ENCODE measurements at places on chromosomes 4 and X.

GRCh38 chr4:16938512-16939040 lies 40.1 kb upstream of the LDB2 start:
- DNase-seq, result no peak

GRCh38 chr4:167452922-167453430 lies 218.7 kb upstream of the SPOCK3 start:
- no peak for DNase-seq

DNA sequence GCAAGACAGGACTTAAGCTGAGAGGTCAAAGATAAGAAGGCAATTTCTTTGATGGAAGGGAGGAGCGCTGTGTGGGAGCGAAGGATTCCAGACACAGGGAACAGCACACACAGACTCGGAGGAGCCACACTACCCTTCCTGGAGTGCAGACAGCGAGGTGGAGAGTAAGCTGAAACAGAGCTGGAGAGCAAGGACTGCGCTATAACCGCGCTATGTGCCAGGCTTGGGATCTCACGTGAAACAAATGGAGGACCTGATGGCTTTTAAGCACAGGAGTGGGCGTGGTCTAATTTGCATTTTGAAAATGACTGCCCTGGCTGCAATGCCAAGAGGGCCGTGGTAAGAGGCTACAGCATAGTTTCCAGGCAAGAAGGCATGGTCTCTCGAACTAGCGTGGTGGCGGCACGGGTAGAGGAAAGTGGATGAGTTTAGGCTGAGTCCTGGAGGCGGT lies 113.9 kb upstream of the SORBS2 start:
- DNase-seq, result no peak

DNA sequence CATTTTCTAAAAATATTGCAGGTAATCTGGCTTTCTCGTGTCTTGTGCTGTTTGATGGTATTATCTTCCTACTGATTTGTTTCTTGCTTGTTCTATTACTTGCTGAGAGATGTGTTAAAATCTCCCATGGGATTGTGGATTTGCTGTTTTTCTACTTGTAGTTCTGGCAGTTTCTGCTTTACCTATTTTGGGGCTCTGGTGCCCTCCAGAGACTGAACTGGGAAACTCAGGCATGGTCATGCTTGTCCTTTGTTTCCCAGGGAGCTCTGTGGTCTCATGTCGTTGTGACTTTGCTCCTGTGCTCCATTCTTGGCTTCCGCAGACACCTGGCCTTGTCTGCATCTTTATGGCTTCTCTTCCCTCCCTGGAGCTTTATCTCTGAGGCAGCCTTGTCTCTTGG lies 39.5 kb downstream of the NSD2 start:
- no peak for DNase-seq

GRCh38 chr4:105594099-105595010 lies 41.9 kb downstream of the ARHGEF38 start:
- DNase-seq, result no peak

GRCh38 chr4:38665551-38666411 lies 1.8 kb downstream of the KLF3 start:
- no peak for DNase-seq

- DNase-seq, result no peak
Measured at GRCh38 chrX:52422884-52423283, 54.1 kb downstream of the XAGE2 start.

DNA sequence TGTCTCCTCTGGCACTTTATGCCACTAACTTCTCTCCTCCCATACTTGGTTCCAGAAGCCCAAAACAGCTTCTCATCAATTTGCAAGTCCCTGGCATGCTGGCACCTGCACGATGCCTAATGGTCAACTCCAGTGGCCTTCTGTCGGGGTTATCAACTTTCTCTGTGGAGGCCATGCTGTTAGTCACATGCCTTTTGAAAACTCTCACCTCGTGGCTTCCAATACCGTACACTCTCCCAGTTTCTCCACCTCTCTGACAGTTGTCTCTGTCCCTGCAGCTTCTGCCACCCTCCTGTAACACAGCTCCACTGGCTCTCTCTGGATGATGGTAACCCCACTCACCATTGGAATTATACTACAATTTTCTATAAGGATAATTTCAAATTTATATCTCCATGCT lies 324.0 kb downstream of the NR3C2 start:
- no peak for DNase-seq

GRCh38 chr4:102217345-102217744 lies 127.9 kb downstream of the SLC39A8 start:
- DNase-seq, result no peak

GRCh38 chr4:61200916-61201526 lies 895 bp downstream of the ADGRL3 start:
- no peak for DNase-seq

GRCh38 chr4:187191676-187192075 lies 468.0 kb upstream of the FAT1 start:
- no peak for DNase-seq

DNA sequence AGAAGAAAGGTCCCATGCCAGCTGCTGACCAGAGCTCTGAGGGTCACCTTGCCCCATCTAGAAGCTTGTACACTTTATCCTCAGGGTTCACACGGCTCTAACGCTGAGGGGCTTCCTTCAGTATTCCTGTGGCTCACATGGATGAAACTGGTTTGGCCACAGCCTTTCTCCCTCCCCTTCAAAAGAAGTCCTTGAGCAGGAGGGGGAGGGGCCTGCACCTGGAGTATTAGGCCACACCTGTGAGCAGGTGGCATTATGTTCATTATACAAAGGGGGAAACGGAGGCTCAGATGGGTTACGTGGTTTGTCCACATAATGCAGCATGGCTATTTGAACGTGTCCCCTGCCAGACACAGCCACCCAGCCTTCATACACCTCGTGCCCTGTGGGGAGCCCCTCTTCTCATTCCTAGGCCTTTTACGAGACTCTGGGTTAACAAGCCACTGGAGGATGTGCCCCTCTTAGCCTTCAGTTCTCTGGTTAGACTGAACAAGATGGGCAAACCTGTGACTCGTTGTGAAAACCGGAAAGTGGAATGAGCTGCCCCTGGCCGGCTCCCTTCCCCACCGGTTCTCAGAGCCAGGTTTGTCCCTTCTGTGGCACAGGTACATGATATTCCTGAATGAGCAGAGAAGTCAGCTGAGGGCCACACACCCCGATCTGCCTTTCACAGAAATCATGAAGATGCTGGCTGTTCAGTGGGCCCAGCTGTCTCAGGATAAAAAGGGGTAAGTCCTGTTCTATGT lies 27.2 kb upstream of the JAKMIP1 start:
- no peak for DNase-seq

DNA sequence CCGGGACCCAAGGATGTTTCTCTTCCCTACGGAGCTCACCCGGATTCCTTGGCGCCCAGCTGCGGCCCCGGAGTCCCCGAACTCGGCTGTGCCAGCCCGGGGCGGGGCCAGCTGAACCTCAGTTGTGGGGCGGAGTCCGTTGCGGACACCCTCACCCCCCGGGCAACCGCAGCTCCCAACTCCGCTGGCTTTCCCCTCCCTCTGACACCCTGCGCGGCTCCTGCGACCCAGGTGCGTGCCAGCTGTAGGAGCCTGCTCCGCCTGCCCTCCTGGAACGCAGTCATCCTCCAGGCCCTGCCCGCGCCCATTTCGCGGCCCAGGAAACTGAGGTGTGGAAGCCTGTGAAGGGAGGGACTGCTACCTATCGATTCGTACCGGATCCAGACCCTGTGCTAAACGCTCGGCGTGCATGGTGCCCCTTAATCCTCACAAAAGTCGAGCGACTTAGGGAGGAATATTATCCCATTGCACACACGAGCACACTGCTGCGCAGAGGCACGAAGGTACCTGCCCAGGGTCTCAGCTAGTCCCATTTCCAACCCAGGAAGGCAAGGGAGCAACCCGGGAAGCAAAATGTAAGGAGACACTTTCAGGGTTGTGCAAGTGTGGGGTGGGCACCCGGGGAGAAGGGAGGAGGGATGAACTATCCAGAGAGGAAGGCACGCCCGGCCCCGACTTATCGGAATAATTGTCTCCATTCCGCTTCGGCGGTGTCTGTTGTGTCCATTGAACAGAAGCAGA lies 12.3 kb downstream of the MSX1 start:
- DNase-seq, result no peak

DNA sequence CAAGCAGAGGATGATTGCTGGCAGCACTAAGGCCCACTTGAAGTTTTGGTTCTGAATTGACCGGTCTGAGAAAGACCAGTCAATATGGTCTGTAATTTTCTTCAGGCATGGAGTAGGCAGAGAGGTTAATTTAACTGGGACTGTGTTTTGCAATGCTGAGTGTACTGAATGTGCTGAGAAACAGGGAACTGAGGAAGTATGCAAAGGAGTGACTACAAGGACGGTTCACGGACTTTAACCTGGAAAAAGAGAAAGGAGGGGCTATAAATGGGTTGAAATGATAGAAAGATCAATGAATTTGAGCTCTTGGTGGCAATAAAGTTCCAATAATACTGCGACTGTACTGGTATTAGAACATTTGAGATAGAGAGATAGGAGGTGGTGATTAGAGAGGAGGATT lies 84.5 kb downstream of the MAGEB17 start:
- no peak for DNase-seq

- no peak for DNase-seq
Measured at GRCh38 chr4:90715242-90715641, 588.0 kb downstream of the CCSER1 start.

- no peak for DNase-seq
Measured at GRCh38 chr4:185742766-185743165, 69.2 kb downstream of the SORBS2 start.

- DNase-seq, result no peak
Measured at GRCh38 chr4:77930876-77931275, 68.2 kb downstream of the MRPL1 start.

All from stimulated activated CD4-positive, alpha-beta T cell treated with anti-CD3 and anti-CD28 coated beads, Interleukin-1b, Interleukin-23, amount 100 ng/mL, for 1 hour (primary cell).